NCI-H2227 treated with DMSO at 0.1 percent for 48 hours (cell line): ENCODE measurements at places on chromosomes 5 and 9.

DNA sequence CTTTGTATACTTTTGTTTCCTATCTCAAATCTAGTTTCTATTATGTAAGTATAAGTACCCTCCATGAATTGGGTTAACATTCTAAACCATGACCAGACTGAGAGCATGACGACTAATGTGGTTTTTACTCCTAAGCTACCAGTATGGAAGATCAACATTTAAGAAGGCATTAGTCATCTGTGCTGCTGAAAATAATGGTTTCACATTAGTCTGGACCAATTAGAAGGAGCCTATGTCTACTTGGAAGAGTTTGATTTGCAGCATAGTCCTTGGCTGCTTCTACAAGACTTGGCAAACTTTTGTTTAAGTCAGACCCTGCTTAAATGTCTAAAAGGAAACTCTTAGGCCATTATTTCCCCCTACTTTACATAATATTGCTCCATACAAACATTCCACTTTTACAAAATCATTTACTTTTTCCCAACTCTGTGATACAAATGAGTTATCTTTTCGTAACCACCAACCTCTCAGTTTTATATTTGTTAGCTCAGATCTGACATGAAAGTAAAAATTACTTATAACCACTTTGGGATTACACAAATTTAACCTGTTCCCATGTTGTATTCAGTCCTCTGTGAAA is 186.7 kb downstream of the COMMD10 start:
- no peak for DNase-seq

GRCh38 chr5:157266286-157267007 is 524 bp downstream of the CYFIP2 start:
- peak; percentile 12 for DNase-seq

DNA sequence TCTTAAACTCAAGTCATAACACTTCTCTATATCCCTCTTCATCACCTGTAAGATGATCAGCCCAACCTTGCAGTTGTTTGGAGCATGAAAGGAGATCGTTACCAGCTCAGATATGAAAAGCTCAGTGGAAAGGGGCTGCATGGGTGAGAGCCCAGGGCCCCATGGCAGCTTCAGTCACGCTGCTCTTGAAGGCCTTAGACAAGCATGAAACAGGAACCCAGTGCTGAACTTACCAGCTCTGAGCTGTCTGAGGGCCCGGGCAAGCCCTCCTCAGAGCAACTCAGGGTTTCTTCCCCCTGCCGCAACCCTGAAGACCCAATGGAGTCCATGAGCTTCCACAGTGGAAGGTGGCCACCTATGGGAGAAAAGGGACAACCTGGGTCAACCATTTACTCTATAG is 3.3 kb downstream of the HK3 start:
- no peak for DNase-seq

DNA sequence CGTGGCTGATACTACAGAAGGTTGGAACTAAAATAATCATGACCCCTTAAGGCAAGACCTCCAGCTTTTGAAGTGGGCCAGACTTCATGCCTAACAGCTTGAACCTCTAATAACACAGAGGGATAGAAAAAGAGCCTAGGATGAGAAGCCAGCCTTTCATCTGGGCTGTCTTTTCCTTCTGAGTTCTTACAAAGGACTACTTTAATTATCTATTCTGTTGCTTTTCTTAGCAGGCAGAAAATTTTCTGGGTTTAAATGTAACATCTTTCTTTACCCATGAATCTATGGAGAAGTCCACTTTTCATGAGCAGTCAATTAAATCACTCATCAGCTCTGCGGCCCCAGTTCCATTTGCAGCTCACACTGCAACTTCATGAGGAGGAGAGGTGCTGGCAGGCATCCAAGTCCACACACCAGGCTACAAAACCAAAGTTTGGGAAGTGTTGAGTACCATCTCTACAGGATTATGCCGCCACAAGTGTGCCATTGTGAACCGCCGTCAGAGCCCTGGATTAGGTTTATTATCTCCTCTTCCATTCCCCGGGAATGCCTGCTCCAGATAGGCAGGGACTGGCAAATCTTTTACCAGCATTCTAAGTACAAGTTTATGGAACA is 192.0 kb downstream of the TLE4 start:
- DNase-seq = peak; percentile 28

DNA sequence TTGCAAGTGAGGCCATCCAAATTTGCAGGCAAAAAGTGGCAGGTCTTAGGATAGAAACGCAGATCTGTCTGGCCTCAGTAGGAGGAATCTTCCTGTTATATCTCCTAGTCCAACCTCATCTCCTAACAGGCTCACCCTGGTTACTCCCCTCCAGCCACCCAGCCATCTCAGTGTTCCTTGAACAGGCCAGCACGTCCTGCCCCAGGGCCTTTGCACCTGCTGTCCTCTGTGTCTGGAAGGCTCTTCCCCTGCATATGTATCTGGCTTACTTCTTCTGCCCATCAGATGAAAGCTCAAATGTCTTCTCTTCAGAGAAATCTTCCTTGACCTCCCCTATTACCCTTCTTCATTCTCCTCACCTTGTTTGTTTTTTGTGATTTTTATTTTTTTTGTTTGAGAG is 107.3 kb upstream of the ALDH1B1 start:
- no peak for DNase-seq

DNA sequence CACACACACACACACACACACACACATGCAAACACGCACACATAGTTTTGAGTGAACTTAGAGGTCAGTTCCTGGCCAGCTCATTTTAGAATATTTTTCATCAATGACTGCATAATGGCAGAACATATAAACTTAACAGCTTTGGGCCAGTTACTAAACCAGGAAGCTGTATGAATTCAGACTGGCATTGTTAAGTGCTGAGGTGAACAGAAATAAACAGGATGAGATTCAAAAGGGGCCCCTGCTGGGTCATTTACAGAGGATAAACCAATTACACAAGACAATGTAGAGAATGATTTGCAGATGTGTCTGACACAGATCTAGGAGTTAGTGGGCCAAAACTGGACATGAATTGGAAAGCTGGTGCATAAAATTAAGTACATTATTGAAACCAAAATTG is 44.6 kb downstream of the MARCHF11 start:
- DNase-seq = no peak

DNA sequence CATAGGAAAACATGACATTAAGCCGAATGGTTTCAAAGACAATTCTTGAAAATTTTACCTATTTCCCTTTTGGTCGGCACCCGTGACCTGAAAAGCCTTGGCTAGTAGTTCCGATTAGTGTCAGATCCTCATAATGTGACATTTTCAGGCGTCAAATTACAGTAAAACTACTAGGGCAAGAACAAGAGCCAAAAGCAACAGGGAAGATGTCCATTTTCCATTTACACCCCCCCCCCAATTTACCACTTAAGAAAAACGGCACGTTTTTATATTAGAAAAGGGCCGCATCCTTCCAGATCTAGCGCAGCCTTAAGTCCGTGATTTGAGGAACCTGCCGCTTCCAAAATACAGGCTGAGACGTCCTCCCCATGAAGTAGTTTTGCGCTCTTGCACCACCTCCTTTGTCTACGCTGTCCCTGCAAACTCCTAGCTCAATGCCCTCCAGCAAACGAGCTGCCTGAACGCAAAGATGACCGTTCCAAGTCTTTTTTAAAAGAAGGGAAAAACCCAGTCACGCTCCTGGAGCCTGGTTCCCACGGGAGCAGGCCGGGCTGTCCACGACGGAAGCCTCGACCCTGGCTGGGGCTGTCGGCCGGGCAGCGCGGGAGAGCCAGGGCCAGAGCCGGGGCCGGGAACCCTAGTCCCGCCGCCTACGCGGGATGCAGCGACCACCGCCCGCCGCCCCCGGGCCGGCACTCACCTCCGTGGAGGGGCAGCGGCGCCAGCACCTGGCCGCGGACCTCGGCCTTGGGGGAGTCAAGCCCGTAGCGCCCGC is 616 bp downstream of the RNF130 start:
- DNase-seq = peak; percentile 5

GRCh38 chr5:72166070-72166979 is 59.0 kb downstream of the MAP1B start:
- peak; percentile 82 for DNase-seq

DNA sequence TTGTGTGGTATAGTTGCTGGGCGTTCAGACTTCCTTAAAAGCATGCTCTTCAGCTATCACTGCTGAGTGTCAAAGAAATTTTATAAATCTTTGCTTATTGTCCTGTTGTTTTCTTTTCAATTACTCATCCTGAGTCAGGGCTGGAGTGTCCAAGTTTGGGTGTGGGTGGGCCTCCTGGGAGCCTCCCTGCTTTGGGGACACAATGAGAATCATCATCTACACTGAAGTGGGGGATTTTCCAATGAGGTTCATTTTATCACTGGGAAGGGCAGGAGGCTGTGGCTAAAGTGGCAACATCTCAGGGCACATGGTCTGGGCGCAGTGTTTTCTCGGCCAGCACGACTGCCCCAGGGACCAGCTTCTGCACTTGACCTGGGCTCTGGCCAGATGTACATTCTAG is 19.5 kb downstream of the GFPT2 start:
- DNase-seq = no peak

DNA sequence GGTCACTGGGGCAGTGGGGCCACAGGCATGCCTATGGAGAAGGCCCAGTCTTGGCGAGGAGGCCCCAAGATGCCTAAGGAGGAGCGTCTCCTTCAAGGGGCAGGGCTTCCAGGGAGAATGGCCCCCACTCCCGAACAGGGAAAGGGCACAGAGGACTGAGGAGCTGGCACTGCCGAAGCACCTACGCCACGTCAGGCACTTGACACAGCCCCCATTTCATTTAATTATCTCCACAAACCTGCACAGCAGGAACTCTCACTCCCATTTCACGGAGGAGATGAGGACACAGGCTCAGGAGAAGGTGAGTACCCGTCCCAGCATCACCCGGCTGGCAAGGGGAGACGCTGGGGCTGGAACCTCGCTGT is 26.0 kb downstream of the EGR1 start:
- DNase-seq = no peak

- DNase-seq = no peak
Measured at GRCh38 chr9:86700629-86701028, 246.7 kb downstream of the GAS1 start.

GRCh38 chr9:117121316-117121715 is 293.5 kb downstream of the ASTN2 start:
- no peak for DNase-seq
